ENCODE measurements at places on chromosomes 7 and 10.

DNA sequence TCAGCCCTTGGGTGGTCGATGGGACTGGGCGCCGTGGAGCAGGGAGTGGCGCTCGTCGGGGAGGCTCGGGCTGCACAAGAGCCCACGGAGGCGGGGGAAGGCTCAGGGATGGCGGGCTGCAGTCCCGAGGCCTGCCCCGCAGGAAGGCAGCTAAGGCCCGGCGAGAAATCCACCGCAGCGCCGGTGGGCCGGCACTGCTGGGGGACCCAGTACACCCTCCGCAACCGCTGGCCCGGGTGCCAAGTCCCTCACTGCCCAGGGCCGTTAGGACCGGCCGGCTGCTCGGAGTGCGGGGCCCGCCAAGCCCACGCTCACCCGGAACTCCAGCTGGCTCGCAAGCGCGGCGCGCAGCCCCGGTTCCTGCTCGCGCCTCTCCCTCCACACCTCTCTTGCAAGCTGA is 138.4 kb downstream of the BAMBI start:
- no peak for DNase-seq

DNA sequence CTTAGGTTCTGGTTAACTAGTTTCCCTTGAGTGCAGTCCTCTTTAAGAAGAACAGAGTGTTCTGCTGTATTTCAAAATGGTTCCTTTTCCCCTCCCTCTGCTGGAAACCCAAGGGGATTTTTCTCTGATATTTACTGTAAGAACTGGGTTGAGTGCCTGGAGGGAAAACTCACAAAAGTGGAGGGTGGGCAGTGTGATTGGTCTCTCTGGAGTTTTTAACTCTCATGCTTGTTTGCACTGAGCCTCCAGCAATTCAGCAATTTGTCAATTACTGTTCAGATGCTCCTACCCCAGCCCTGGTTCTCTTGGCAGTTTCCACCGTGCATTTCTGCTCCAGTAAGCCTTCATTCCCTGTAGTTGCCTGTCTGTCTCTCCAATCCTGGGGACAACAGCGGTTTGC is 273.4 kb upstream of the SORCS1 start:
- DNase-seq: no peak

GRCh38 chr7:153934048-153934447 is 118.2 kb upstream of the DPP6 start:
- DNase-seq: no peak

GRCh38 chr7:22979251-22979650 is 34.7 kb downstream of the HYCC1 start:
- DNase-seq: no peak

GRCh38 chr7:68504716-68505115 is 1093.6 kb upstream of the AUTS2 start:
- DNase-seq: no peak

GRCh38 chr10:78434886-78435285 is 401.2 kb downstream of the RPS24 start:
- DNase-seq: no peak

GRCh38 chr7:6636741-6637543 is at the start of gene ZNF316:
ZNF316 (plus strand) TSS chr7:6637318; CDS start chr7:6642410, 5,092 bp downstream.
- DNase-seq: no peak

DNA sequence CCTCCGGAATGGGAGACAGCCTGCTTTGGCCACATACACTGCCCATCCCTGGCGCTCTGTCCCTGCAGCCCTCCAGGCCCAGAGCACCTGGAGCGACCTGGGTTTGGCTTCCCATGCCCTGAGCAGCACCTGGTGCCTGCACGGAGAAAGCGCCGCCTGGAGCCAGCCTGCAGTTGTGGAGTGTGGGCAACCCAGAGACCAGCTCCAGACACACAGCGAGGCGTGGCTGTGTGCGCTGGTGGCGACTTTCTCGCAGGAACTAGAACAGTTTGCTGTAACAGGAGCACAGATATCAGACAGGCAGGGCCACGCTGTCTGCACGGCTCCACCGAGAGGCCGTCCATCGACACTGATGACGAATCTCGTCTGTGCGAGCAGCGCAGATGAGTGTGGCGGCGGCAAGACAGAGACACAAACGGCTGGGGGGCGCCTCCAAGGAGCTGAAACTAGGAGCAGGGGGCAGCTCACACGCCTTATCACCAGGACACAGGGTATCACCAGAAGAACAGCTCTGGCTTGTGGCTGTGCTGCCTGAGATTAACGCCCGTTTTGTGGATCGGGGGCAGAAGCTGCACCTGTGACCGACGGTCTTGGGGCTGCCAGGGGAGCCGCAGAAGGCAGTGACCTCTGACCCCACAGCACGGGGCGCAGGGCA is 275.3 kb downstream of the DNAJB6 start:
- no peak for DNase-seq

DNA sequence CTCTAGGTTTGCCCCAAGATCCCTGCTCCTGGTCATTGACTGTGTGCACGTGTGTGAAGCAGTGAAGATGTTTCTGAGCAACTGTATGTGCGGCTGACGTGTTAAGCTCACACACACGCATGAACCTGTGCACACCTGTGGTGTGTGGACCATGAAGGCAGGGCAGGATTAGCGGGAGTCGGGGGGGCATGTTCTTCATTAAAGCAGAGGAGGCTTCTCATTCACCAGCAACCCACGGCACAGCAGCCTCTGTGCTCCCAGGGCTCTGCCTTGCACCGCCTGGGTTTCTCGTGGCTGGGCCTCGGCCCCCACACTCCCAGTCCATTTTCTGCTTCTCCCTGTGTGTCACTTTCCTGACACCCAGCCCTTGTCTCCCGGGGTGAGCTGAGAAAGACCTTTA is 824 bp upstream of the TACR2 start:
- no peak for DNase-seq

GRCh38 chr7:45073031-45073785 is 15.6 kb downstream of the NACAD start:
- DNase-seq: no peak

DNA sequence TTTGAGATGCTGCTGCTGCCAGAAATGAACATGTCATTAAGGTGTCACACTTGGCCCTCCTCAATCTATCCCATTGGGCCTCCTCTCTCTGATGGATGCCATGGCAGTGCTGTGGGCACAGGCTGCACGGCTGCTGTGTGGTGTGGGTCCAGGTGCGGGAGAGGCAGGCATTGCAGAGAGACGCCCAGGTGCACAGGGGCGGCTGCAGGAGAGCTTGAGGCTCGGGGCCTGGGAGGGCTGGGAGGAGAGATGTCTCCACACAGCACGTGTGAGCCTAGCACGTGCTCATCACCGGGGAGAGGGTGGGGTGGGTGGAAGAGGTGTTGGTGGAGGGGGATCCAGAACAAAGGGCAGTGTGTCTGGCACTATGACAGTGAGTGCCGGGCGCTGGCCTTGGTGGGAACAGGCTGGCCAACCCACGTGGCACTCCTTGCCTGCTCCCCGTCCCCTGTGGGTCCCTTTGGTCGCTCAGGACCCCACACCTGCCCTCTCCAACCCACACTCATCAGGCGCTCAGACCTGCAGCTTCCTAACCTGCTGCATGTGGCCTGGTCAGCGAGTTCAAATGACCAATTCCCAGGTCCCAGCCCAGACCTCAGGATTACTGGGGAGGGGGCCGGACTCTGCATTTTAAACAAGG is 39.9 kb upstream of the BNIP3 start:
- no peak for DNase-seq

GRCh38 chr10:119252051-119252465 is 44.7 kb downstream of the GRK5 start:
- no peak for DNase-seq

DNA sequence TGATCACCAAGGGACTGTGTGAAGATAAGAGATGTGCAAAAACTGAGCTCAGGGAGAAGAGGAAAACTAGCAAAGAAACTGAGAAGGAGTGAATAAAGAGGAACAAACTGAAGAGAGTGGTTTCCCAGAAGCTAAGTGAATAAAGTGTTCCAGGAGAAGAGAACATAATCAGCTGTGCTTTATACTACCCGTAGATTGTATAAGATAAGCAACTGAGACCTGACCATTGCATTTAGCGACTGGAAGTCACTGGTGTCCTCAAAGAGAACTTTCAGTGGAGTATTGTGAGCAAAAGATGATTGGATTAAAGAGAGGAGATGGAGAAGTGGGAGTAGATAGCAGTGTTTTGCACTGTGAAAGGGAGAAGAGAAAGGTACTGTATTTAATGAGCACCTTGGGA is 14.6 kb downstream of the PHTF2 start:
- DNase-seq: no peak

- no peak for DNase-seq
Measured at GRCh38 chr10:21172930-21173801, 276.1 kb upstream of the NEBL start.

DNA sequence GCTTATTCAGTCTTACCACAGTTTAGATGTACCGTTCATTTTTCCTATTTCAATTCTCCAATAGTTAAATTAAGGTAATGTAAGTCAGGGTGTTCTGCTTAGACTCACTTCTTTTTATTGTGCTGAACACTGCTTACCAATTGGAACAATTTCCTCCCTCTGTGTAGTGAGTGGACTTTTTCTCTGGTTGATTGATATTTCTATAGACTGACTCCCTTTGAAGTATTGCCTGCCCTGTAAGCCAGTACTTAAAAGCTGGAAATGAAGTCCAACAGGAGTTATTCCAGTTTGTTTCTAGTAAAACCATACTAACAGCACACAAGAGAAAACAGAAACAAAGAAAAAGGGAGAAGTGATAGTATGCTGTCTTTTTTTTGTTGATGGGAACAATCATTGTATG is 1674.9 kb downstream of the REEP3 start:
- DNase-seq: no peak

- DNase-seq: no peak
Measured at GRCh38 chr10:76869931-76870330, 767.7 kb downstream of the KCNMA1 start.

GRCh38 chr7:42189535-42189934 is 47.5 kb downstream of the GLI3 start:
- DNase-seq: no peak

- DNase-seq: no peak
Measured at GRCh38 chr10:100566561-100566960, 30.8 kb downstream of the HIF1AN start.

- no peak for DNase-seq
Measured at GRCh38 chr10:30538086-30538485, 91.5 kb downstream of the LYZL2 start.

- peak; percentile 19 for DNase-seq
Measured at GRCh38 chr7:102272075-102272916, 14.4 kb upstream of the SH2B2 start.

DNA sequence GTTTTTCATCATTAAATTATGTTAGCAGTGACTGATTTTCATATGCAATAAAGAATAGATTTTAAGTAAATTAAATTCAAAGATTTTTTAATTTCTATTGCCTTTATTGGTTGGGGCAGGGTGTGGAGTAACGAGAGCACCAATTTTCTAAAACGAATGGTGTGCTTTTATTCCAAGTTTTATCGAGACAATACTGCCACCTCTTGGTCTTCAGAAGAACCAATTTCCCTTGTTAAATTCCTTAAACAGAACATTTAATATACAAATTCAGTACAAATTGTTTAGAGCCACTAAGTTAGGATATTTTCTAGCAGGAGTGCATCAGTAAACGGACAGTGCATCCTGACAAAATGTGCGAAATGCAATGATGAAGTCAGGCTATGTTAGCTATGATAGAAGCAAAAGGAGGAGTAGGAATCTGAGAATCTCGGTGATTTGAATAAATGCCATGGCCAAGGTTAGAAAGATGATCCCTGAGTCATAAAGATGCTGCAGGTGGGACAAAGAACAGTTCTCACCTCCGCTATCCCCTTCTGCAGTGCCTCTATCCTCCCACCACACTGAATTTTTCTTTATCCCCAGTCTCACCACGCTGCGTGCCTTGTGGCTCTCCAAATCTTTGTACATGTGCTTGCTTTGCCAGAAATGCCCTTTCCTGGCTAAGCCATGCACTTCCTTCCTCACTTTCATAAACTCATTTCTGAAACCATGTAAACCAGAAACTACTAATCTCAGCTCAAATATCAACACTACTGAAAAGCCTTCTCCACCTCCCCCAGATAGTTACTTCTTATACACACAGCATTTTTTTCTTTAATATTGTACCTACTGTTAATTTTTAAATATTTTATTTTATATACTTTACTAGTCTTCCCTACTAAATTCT is 31.9 kb upstream of the AGBL3 start:
- DNase-seq: no peak

- DNase-seq: no peak
Measured at GRCh38 chr7:82017334-82017943, 247.6 kb upstream of the HGF start.

- no peak for DNase-seq
Measured at GRCh38 chr7:23232966-23233365, 13.6 kb upstream of the GPNMB start.

DNA sequence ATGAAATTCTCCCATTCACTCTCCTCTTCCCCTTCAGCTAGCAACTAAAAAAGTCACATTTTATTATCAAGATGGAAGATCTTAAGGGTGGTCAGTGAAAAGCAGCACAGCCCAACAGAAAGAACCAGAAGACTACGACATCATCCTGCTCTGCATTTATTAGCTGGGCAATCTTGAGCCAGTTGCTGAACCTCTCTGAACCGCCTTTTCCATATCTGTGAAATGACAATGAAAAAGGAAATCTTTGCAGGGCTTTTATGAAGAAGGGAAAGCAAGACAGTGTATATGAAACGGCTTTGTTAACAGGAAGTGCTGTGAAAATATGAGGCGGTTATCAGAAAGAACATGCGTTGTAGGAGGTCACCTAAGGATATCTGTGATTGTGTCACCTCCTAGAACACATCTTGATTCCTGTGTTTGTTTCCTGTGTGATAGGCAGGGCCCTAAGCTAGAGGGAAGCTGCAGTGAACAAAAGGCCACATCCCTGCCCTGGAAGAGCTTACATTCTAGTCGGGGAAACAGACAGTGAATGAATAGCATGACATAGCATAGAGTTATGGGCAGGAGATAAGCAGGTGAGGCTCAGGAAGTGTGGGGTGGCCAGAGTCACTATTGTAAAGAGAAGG is 36.0 kb upstream of the KCNMA1 start:
- no peak for DNase-seq

- DNase-seq: no peak
Measured at GRCh38 chr10:3460420-3461128, 288.0 kb upstream of the PITRM1 start.

DNA sequence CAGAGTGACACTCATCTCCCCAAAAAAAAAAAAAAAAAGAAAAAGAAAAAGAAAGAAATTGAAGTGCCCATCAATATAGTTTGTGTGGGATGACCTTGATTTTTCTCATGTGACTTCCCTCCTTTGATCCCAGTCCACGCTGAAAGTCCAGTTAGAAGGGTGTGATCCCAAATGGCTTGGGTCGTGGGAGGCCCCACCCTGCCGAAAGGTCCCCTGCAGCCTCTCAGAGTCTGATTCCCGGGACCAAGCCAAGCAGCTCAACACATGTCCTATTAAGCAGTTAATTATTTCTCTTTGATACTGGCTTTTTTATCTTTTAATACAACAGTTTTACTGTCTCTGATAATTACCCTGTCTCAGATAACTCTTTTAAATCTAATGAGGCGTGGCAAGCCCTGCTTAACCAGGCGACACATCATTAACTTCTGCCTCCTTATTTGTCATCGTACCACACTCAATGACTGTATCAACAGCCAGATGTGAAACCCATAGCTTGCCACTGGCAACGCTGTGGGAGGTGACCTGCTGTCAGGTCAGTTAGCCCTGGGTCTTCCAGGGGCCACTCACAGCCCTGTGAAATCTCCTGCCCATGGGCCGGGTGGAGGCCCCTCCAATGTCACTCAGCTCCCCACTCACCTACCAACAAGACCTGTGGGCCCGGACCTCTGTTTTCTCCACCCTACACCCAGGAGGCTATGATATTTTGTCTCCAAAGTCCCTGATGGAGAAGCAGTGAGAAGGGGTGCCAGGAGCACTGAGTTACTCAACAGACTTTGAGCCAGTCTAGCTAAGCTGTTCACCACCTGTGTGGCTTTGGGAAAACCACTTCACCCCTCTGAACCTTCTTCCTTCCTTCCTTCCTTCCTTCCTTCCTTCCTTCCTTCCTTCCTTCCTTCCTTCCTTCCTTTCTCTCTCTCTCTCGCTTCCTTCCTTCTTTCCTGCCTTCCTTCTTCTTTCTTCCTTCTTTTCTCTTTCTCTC is 110.0 kb upstream of the SFMBT2 start:
- DNase-seq: no peak
